ENCODE measurements at places on chromosomes 4 and X. TPM values are rescaled to one million over a fixed set of nuclear protein-coding genes. Genes with fewer than 3 reads are reported as not detected.

The LGI2 gene
- total RNA-seq, result 1.4 TPM

The CXorf38 gene
- 15.8 TPM for total RNA-seq

The GYG2 gene
- 1.5 TPM for total RNA-seq

The NPY1R gene
- total RNA-seq, result not detected
